Mesothelial cell of epicardium (in vitro differentiated cells): ENCODE measurements at places on chromosomes 3 and 15. TPM values are rescaled to one million over a fixed set of nuclear protein-coding genes. Genes with fewer than 3 reads are reported as not detected.

The SLC22A14 gene
- total RNA-seq, result 0.20 to 0.22 TPM in 2 of 3 replicates, not detected in the other

The RAF1 gene
- total RNA-seq, result 108 to 116 TPM (median 111 TPM) in 3 replicates

DNA sequence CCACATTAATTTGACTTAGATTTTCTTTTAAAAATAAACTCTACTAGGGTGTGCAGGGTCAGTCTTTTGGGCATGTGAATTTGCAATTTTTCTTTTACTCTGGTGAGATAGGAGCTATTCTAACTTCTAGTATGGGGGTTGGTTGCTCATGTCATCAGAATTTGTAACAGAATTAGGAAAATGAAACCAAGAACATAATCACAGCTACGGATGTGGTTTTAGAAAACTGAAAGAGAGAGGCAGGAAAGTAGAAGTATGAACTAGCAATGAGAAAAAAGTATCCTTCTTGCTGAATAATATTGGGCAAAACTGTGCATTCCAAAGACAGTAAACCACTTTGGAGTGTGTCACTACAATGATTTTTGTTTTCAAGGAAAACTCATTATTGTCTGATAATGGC lies 43.3 kb downstream of the ADPGK start:
- DNase-seq, result no peak
- H3K36me3 ChIP-seq, result peaks cover 57% of the 10 kb centered on the region
- no peak overlapping the region for H3K4me3 ChIP-seq
- H3K27ac ChIP-seq, result no peak overlapping the region

The GP9 gene
- total RNA-seq, result not detected in 3 replicates

DNA sequence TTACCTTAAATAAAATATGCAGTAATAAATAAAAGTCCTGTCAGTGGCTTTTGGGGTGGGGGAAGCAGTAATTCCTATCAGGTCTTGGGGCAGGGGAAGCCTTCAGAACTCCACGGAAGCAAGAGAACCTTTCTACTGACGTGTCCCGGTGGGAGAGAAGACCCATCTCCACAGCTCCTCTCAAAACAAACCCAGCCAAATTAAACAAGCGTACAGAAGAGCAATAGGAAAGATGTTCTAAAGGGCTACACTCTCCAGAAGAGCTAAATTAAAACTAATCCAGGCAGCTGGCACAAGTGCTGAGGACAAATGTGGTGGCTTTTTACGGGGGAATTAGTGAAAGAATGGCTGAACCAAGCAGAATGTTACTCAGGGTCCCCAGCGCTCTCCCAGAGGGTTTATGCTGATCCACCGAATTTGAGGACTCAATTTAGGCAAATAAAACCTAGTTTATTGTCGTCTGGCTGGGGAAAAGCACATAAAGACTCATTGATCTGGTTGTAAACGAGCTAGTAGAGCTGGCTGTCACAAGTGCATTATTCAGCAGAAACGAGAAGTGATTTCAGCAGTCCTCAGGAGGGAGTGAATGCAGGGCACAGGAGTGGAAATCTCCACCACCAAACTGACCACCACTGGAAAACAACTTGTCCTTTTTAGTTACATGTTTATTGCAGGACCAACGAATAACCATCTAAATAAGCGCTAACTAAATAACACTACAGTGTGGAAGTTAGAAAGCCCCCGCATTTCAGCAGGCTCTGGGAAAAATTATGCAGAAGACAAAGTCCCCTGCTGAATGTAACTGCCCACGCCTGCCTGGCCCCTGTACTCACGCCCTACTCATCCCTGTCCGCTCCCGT lies 13.5 kb downstream of the BFSP2 start:
- DNase-seq, result no peak
- no peaks in the 10 kb centered on the region for H3K36me3 ChIP-seq
- no peak overlapping the region for H3K4me3 ChIP-seq
- H3K27me3 ChIP-seq, result peaks cover 5% of the 10 kb centered on the region

The FRMD5 gene
- total RNA-seq, result 1.4 to 2.5 TPM (median 2.3 TPM) in 3 replicates

DNA sequence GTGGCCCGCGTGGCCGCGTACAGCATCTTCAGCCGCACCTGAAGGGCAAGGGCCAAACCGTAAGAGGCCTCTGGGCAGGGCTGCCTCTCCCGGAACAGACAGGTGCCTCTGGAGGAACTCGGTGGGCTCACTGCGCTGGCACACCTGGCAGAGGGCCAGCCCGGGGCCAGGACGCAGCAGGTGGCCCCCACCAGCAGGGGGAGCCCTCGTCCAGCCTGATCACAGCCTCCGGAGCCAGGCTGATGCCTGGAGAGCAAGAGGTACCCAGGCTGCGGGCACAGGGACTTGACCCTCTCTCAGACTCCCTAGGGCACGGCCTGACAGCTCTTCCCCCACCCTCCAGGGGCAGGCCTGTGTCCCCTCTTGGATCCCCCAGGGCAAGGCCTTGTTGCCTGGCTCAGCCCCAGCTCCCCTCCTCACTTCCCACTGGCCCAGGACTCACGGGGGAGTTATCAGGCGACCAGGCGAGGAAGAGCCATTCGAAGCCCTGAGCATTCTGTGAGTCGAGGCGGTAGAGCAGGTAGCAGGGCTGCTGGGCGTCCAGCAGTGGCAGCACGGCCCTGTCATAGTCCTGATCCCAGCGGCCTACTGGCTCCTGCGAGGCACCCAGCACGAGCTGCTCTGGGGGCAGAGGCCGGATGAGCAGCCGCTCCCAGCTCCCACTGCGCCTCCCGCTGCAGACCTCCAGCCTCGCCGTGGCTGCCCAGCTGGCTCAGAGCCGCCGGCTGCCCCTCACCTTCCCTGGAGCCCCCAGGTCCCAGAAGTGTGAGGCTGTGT lies 6.2 kb upstream of the TLR9 start:
- peaks cover 11% of the 10 kb centered on the region for H3K36me3 ChIP-seq
- H3K27me3 ChIP-seq, result no peaks in the 10 kb centered on the region
- no peak overlapping the region for H3K27ac ChIP-seq
- H3K4me3 ChIP-seq, result no peak overlapping the region

The PIGBOS1 gene
- total RNA-seq, result 11.8 to 19.7 TPM (median 15.5 TPM) in 3 replicates

The MESD gene
- total RNA-seq, result 33.6 to 35.2 TPM (median 34.9 TPM) in 3 replicates

GRCh38 chr3:89375451-89375850 lies 268.0 kb downstream of the EPHA3 start:
- H3K36me3 ChIP-seq, result no peaks in the 10 kb centered on the region
- peak overlapping the region; percentile 32 for H3K27ac ChIP-seq
- H3K4me1 ChIP-seq, result peaks cover 27% of the 10 kb centered on the region
- H3K27me3 ChIP-seq, result no peaks in the 10 kb centered on the region

The GMPPB gene
- total RNA-seq, result 32.3 to 33.9 TPM (median 32.7 TPM) in 3 replicates

- no peaks in the 10 kb centered on the region for H3K36me3 ChIP-seq
- H3K27ac ChIP-seq, result peak overlapping the region; percentile 81
- peak; percentile 75 for DNase-seq
- peaks cover 32% of the 10 kb centered on the region for H3K4me1 ChIP-seq
- H3K4me3 ChIP-seq, result peak overlapping the region; percentile 81
Observed at GRCh38 chr15:80152180-80152895, 461 bp upstream of the FAH start.

- H3K27ac ChIP-seq, result peak overlapping the region; percentile 71
- H3K4me3 ChIP-seq, result peak overlapping the region; percentile 86
- H3K27me3 ChIP-seq, result peaks cover 63% of the 10 kb centered on the region
Observed at GRCh38 chr15:51751697-51752683, 593 bp downstream of the TMOD2 start.

DNA sequence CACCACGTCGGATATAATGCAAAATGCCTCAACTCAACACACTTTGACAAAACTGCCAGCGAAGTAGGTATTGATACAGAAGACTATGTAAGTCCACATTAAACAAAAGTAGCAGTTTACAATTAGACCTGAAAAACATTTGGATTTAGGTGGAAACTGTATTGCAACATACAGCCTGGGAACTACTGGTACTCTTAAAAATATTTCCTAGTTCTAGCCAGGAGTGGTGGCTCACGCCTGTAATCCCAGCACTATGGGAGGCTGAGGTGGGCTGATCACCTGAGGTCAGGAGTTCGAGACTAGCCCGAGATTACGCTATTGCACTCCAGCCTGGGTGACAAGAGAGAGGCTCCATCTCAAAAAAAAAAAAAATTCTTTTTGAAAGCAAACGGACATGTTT lies 246.2 kb downstream of the ZBTB20 start:
- H3K4me3 ChIP-seq, result no peak overlapping the region
- H3K36me3 ChIP-seq, result no peaks in the 10 kb centered on the region
- no peaks in the 10 kb centered on the region for H3K27me3 ChIP-seq
- H3K27ac ChIP-seq, result peak overlapping the region; percentile 15
- DNase-seq, result no peak

The GPR62 gene
- total RNA-seq, result 0.22 to 0.36 TPM (median 0.33 TPM) in 3 replicates

The NR1D2 gene
- total RNA-seq, result 26.1 to 29.2 TPM (median 27.3 TPM) in 3 replicates

The BNC1 gene
- total RNA-seq, result 49.5 to 54.0 TPM (median 50.9 TPM) in 3 replicates

The PRICKLE2 gene
- 41.3 to 46.2 TPM (median 43.2 TPM) in 3 replicates for total RNA-seq

- no peak overlapping the region for H3K27ac ChIP-seq
- no peaks in the 10 kb centered on the region for H3K27me3 ChIP-seq
- no peak for DNase-seq
- H3K4me1 ChIP-seq, result peaks cover 32% of the 10 kb centered on the region
- peaks cover 4% of the 10 kb centered on the region for H3K36me3 ChIP-seq
Observed at GRCh38 chr15:70614221-70614620, 149.1 kb downstream of the UACA start.

DNA sequence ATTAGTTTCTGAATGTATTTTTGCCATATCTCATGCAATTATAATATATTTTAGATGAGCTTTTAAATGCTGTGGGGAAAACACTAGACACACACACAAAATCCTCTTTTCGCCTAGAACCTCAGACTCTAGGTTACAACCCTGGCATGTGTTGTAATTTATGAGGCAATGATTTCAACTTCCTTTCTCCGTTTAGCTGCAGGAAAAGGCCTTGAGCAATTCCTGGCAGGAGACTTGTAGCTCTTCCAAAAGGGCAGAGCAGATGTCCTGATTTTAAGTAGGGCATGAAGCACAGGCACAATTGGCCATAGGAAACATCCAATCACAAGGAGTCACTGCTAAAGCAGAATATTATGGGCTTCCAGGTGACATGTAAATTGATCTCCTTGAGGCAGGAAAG lies 82.0 kb downstream of the GPR156 start:
- H3K27me3 ChIP-seq, result no peaks in the 10 kb centered on the region
- H3K27ac ChIP-seq, result no peak overlapping the region
- H3K36me3 ChIP-seq, result peaks cover 1% of the 10 kb centered on the region
- H3K4me3 ChIP-seq, result no peak overlapping the region
- peaks cover 5% of the 10 kb centered on the region for H3K4me1 ChIP-seq

The CEP152 gene
- total RNA-seq, result 7.1 to 8.0 TPM (median 7.6 TPM) in 3 replicates

DNA sequence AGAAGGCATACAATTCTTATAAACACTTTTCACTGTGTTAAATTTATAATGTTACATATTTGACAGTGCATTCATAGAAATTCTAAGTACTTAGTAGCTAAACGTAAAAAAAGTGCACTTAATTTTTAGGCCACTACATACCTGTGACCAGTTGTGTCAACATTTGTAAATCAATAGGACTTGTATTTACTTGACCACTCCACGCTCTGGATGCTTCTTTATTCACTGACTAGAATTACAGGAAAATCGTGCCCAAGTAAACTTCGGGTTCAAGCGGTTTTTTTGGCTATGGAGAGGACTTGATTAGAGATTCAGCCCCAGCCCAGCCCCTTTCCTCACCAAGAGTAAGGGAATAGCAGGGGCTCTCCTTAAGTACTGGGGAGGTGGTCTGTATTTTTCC lies 21.8 kb downstream of the WDR53 start:
- no peaks in the 10 kb centered on the region for H3K4me1 ChIP-seq
- DNase-seq, result no peak
- no peaks in the 10 kb centered on the region for H3K36me3 ChIP-seq

The OR5H2 gene
- total RNA-seq, result not detected in 3 replicates

DNA sequence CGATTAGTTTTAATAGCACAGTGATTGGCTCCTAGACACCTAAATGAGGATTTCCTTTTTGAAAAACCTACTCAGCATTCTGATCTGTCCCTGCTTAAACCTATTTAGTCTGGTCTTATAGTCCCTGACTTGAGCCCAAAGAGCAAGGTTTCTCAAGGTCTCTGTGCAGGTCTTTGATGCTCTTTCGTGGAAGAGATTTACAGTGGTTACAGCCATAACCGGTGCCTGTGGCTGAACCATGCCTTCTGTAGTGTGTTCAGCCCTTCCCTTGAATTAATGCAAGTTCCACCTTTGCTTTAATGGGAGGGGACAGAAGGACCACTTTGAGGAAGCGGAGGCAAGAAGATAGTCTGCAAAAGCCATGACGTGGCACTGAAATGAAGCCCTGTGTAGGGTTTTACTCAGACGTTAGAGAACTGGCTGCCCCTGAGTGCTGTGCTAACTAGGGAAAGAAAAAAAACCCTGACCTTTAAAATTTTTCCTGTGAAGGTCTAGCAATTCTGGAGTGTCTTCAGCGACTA lies 43.0 kb downstream of the ZBTB38 start:
- peaks cover 61% of the 10 kb centered on the region for H3K4me1 ChIP-seq
- H3K36me3 ChIP-seq, result peaks cover 28% of the 10 kb centered on the region
- H3K27ac ChIP-seq, result peak overlapping the region; percentile 99
- H3K4me3 ChIP-seq, result no peak overlapping the region
